ENCODE measurements at places on chromosomes 2 and 18.

- DNase-seq, result no peak
Observed at GRCh38 chr18:52045946-52046675, 293.9 kb upstream of the DCC start.

DNA sequence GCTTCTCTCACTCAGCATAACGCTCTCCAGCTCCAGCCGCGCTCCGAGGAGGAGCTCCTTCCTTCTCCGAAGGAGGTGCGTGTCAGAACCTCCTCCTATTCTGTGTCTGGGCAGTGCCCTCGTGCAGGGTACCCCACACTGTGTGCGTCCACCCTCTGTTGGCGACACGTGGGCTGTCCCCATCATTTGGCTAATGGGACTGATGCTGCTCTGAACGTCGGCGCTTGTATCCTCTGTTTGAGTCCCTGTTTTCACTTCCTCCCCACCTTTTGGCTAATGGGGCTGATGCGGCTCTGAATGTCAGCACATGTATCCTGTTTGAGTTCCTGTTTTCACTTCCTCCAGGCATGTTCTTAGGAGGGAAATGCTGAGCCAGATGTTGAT is 22.2 kb downstream of the KCNG2 start:
- no peak for DNase-seq

DNA sequence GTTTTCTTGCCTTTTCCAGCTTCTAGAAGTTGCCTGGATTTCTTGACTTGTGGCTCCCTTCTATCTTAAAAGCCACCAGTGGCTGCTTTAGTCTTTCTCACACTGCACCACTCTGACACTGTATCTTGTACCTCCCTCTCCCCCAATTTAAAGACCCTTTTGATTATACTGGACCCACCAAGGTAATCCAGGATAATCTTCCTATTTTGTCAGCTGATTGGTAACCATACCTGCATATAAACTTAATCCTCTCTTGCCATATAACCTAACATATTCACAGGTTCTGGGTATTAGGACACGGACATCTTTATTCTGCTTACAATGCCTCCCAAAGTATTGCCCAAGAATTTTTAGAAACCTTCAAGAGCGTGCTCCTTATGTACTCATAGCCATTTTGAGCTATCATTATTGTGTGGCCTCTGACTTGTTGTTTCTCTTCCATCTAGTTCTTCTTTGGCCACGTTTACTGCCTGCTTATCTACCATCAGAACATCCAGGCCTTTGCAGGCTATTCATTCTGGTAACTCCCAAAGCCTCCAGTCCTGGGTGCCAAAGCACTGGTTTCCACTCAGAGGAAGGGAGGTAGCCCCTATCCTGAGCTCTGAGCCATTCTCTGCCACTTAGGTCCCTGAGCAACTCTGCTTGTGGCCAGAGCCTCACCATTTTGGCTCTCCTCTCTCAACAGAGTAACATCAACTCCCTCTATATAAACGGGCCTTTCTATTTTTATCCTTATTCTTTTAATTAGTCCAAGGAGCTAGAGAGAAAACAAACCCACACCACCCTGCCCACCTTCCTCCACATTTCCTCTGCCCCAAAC is 70.8 kb downstream of the MYO3B start:
- no peak for DNase-seq

- DNase-seq, result no peak
Observed at GRCh38 chr2:80854831-80855230, 550.3 kb upstream of the LRRTM1 start.

DNA sequence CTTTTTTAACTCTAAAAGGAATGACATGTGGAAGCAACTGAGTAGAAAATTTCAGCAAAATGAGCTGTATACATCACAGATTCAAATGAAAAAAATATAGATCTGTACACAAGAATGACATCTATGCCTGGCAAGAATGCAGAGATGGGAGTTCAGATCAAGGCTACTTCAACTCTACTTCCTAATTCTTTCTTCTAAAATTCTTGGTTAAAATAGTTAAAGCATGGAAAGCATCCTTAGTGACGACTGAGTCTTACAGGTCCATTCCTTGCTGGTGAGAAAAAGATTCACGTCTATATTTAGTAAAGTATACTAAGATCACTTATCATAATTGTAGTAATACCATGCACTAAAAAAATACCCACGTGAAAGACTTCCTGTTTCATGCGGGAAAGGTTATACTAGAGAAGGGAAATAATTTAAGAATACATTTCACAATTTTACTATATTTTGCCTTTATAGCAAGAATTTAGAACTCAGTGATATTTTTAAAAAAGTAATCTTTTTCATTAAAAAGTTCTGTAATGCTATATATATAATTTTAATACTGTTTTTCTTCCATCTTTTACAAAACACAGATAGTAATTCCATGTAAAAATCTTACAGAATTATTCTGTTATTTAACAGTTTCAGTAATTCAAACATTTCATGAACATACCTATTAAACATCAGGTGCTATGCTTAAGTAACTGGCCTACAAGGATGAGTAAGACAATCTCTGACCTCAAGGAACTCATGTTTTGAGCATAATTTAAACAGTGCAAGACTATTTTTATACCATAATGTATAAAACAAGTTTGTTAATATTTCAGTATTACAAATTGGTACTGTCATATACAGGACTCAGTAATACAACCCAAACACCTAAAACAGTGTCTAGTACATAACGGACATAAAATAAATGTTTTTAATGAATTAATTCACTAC is 159.6 kb downstream of the BAZ2B start:
- DNase-seq, result no peak

GRCh38 chr2:20113986-20114938 is 62.8 kb upstream of the LAPTM4A start:
- DNase-seq, result no peak

GRCh38 chr2:73343992-73344391 is 41.6 kb upstream of the ALMS1 start:
- DNase-seq, result no peak

GRCh38 chr18:6239716-6240115 is 175.0 kb downstream of the L3MBTL4 start:
- DNase-seq, result no peak

GRCh38 chr2:225452677-225453076 is 53.2 kb downstream of the NYAP2 start:
- no peak for DNase-seq

GRCh38 chr2:28855193-28855592 is 14.9 kb downstream of the TRMT61B start:
- no peak for DNase-seq

GRCh38 chr2:11770531-11771188 is 24.2 kb downstream of the LPIN1 start:
- no peak for DNase-seq

DNA sequence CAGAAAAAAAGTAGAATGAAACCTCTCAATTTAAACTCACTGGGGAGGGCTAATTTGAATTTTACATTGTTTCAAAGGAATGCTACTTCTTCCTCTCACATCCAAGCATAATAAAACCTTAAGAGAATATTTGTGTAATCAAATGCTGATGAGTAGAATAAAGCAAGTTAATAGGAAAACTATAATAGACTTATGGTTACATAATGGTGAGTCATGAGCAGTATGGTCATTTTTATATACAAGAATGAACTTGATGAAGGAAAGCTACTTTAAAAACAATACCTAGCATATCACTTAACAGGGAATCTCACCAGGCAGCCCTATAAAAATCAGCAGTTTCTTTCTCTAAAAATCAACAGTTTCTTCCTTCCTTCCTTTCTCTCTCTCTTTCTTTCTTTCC is 80.3 kb downstream of the VSNL1 start:
- no peak for DNase-seq

- no peak for DNase-seq
Observed at GRCh38 chr18:74834424-74835309, 237.0 kb downstream of the ZNF407 start.

DNA sequence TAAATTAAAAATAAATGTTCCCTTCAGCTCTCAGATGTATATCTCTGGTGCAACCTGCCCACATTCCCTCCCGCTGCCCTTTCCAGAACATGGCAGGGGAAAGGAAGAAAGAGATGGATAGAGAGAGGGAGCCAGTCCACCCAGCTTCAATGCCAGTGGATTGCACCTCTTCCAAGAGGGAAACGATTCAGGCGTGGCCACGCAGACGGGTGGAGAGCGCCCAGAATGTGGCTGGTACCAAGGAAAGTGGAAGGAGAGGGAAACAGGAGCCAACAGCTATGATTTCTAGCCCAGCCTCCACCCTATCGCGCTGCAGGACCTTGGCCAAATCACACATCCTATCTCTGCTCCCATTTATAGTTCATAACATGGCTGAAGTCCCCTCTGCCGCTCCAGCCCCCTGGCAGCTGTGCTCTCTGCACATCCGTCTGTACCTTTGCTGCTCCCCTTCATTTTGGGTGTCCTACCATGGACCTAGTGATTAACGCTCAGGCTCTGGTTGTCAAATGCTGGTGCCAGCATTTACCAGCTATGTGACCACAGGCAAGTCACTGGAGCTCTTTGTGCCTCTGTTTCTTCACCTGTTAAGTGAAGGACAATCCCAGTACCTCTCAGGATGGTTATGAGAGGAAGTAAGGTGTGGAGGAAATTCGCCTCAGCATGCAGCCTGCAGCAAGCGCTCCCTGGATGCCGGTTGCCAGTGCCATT is 66.5 kb downstream of the SFXN5 start:
- DNase-seq, result no peak

- DNase-seq, result no peak
Observed at GRCh38 chr2:149877074-149877473, 289.5 kb upstream of the MMADHC start.

- no peak for DNase-seq
Observed at GRCh38 chr2:218179782-218180181, 13.0 kb upstream of the CXCR1 start.

- no peak for DNase-seq
Observed at GRCh38 chr2:180876506-180876905, 103.9 kb upstream of the UBE2E3 start.

- no peak for DNase-seq
Observed at GRCh38 chr2:85243101-85244072, 84.4 kb downstream of the TGOLN2 start.

DNA sequence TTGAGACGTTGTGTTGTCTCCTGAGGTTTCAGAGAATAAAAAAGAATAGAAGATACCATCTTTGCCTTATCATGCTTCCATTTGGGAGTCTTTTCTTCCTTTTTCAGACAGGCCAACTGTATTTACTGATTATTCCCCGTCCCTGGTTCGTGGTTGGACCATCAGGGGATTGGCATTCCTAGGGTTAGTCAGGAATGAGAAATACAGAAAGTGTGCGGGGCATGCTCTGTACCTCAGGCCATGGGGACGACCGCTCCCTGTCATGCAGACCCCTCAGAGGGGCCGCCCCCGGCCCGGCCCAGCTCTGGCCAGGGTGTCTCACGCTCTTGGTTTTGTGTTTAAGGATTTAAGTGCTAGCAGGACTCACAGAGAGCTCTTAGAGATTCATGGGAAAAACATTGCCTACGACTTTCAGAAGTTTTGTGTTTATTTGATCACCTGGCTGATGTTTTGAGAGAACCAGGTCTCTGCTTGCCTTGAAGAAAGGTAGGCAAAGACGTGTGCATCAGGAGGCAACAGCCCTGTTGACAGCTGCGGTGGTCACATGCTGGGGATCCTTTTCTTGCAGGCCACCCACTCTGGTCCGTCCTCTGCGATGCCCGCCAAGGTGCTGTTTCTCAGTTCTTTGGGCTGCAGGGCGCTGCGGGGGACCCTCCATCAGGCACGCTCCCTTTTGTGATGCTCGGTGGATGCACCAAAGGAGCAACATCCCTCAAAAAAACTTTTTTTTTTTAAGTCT is 317.8 kb downstream of the AGAP1 start:
- no peak for DNase-seq

DNA sequence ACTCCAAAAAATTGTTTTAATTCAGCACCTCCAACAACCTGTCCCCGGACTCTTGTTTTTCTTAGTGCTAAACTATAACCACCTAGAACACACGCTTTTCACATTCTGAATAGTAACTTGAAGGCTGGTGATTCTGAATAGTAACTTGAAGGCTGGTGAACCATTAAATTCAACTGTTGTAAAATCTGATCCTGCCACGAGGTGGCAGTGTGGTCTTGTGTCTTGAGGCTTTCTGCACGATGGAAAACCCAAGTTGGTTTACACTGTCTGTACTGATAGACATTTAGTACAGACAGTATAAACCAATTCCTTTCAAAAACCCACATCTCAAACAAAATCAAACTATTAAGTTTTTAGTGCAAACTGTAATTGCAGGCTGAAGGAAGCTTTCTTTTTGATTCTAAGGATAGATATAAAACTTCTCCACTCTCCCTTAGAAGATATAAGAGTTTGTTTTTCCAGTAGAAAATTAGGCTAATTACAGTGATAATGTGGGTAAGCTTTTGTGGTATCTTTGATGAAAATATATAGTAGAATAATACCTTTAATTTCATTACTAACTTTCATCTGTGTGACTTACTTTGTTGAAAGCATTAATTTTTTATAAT is 57.6 kb downstream of the VAPA start:
- no peak for DNase-seq

GRCh38 chr2:214679736-214680135 is 129.7 kb downstream of the BARD1 start:
- DNase-seq, result no peak

GRCh38 chr2:219406861-219407230 is 11.3 kb upstream of the DES start:
- DNase-seq, result no peak

DNA sequence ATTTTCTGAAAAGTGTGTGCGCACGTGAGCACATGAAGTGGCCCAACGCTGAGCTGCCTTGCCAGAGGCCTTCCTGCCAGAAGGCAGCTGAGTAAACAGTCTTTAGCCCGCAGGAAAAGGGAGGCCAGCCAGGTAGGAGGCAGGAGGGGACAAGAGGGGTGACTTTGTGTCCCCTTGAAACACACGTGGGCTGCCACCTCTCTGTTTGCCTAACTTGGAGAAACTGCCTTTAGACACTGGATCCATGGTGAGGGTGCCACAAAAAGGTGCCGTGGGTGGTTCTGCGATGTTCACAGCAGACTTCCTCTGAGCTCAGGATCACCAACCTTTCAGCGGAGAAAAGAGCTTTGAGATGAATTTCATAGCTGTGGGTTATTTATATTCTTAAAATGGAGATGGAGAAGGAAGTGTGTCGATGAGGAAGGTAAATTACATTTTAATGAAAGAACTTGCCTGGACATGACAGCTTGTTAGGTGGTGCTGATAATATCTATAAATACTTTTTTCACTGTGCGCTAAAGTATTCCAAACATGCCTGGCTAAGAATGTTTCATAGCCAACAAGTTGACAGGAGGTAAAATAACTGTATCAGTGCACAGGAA is 36.6 kb upstream of the ASB1 start:
- DNase-seq, result no peak

DNA sequence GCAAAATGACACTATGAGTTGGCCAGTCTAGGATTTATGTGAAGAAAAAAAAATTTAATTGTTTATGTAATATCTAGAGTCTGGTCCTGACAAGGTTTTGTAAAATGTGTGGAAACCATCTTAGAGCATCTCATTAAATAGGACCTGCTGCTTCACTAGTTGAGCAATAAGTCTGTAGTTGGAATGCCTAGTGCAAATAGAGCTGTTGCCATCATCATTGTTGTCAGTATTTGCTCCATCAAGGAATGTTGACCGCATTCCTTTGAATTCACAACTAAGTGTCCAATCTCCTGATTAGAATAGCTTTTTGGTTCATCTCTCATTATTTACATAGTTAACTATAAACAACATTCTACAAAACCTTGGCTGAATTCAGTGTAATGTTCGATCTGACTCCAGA is 32.2 kb upstream of the RPE start:
- DNase-seq, result no peak
